Osteocyte (in vitro differentiated cells): ENCODE measurements at places on chromosomes 1 and 21. TPM values are rescaled to one million over a fixed set of nuclear protein-coding genes. Genes with fewer than 3 reads are reported as not detected.
A peak's percentile ranks its signal among the peaks of the same experiment; 100 is the strongest.

DNA sequence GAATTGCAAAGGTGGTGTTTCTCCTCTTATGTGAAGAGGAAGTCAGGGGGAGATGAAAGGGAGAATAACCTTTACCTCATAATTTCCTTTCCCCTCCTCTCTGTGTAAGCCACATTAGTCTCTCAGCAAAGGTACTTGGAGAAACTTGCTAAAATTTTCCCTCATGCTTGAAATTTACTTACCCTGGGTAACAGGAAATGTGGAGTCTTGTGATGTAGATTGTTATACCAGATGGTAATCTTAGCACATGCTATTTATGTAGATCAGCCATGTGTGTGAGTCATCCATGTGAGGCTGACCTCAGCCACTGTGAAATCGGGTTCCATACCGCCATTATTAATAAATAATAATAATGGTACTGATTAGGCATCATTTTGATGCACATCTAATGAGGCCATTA, 128.4 kb downstream of the TGFB2 start:
- no peaks in the 10 kb centered on the region for H3K36me3 ChIP-seq
- H3K27me3 ChIP-seq: no peaks in the 10 kb centered on the region
- no peak overlapping the region for H3K4me3 ChIP-seq

GRCh38 chr1:47834326-47834725, 162.9 kb downstream of the TRABD2B start:
- DNase-seq: no peak
- no peaks in the 10 kb centered on the region for H3K36me3 ChIP-seq
- peaks cover 21% of the 10 kb centered on the region for H3K27me3 ChIP-seq
- no peak overlapping the region for H3K4me3 ChIP-seq
- H3K27ac ChIP-seq: no peak overlapping the region
- peaks cover 10% of the 10 kb centered on the region for H3K4me1 ChIP-seq

- H3K27ac ChIP-seq: no peak overlapping the region
- no peak overlapping the region for H3K4me3 ChIP-seq
- no peak for DNase-seq
- peaks cover 2% of the 10 kb centered on the region for H3K27me3 ChIP-seq
Measured at GRCh38 chr1:118298397-118298796, 113.4 kb upstream of the SPAG17 start.

DNA sequence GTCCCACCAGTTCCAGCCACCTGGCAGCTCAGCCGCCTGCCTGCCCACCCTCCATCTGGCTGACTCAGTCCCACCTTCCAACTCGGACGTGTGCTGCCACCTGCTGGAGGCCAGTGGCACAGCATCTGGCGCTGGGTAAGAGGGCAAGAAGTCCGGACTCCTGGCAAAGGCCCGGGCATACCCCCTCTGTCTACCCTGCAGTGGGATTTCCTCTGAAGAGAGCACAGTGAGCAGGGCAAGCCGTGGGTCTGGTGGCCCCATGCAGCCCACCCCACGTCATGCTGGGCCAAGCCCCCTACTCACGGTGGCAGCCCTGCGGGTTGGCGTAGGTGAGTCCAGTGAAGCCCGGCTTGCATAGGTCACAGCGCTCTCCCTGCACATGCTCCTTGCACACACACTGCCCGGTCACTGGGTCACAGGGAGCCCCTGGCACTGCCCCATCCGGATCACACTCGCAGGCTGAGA, 24.5 kb downstream of the LAMB3 start:
- no peaks in the 10 kb centered on the region for H3K27me3 ChIP-seq
- H3K27ac ChIP-seq: no peak overlapping the region
- peak; percentile 92 for DNase-seq
- peaks cover 15% of the 10 kb centered on the region for H3K4me1 ChIP-seq

Gene ITGB2
- 0.62 and 1.1 TPM in 2 replicates for total RNA-seq
